Activated CD8-positive, alpha-beta T cell treated with anti-CD3 and anti-CD28 coated beads for 36 hours (primary cell): ENCODE measurements at places on chromosomes 2 and 18. TPM values are rescaled to one million over a fixed set of nuclear protein-coding genes. Genes with fewer than 3 reads are reported as not detected.

DNA sequence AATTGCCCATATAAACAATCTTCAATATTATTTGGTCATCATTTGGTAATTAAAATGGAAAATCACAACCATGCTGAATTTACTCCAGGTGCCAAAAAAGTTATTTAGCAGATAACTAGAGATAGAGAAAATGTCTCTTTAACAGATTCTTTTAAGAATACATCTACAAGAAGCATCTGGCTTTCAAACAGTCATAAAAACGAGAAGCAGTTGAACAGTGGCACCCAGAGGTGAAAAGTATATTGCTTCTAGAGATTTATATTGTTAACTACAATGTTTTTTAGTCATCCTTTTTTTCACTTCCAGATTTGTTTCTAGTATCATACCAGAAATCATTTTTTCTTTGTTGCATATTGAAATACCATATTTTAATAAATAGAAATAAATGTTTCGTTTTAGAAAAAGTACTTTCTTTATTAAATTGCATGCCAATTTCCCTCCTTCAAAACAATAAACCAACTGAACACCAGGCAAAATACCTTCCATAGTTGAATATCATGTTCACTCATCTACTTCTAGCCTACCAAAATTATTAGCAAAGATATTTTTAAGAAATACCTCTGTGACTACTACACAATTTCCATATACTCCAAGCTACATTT is 65.4 kb upstream of the HNRNPA3 start:
- H3K27me3 ChIP-seq = peaks cover 32% of the 10 kb centered on the region
- DNase-seq = peak; percentile 38
- H3K4me3 ChIP-seq = no peak overlapping the region
- H3K4me1 ChIP-seq = peaks cover 5% of the 10 kb centered on the region
- H3K36me3 ChIP-seq = no peaks in the 10 kb centered on the region

The ECEL1 gene
- 0.56 TPM for total RNA-seq

The CSRNP3 gene
- not detected for total RNA-seq

The MARCHF4 gene
- not detected for total RNA-seq
